ENCODE measurements at places on chromosomes 5 and 9.

DNA sequence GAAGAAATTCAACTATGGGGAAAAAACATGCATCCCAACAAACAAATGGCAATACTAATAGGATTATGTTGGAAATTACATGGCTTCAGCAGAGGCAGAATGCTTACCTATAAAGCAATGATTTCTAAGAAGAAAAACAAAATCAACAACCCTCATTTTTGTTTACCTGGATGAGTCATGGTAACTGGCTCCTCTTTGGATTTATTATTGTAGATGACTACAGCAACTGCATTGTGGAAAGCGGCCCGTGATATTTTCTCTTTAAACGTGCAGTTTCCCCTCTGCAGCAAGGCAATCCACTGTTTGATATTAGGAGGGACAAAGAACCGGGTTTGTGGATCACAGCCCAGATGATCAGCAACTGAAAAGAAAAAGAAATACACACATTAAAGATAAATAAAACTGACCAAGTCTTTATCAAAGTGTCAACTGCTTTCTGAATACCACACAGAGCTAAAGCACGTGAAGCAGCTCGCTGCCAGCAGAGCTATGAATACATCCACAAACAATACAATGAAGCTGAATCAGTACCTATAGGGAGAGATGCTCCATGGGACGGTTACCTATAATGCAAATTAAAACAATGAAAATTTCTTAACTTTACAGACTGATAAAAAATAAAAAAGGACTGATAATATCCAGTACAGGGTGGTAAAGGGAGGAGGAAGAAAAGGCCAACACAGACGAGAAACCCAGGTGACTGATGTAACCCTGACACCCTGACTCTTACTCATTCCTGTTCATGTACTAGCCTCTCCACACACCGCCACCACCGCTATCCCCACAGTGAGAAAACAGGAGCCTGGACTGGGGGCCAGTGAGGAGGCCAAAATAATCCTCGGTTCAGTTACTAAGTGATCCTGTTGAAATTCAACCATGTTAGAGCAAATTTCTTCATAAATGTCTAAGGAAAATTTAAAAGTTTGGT, 31.0 kb downstream of the RNF130 start:
- DNase-seq, result no peak

GRCh38 chr5:157384971-157385709, 74.9 kb upstream of the NIPAL4 start:
- no peak for DNase-seq

GRCh38 chr5:179762781-179763176, 30.2 kb downstream of the MAML1 start:
- no peak for DNase-seq

- no peak for DNase-seq
These were observed 37.8 kb downstream of the EXOSC2 start for GRCh38 chr9:130731355-130731754.

- no peak for DNase-seq
These were observed 41.0 kb downstream of the TMEM38B start for GRCh38 chr9:105735366-105735765.

- DNase-seq, result no peak
These were observed 33.0 kb downstream of the ELOVL7 start for GRCh38 chr5:60811105-60811504.

GRCh38 chr5:53560028-53560427, 411 bp upstream of the NDUFS4 start:
- DNase-seq, result no peak

GRCh38 chr9:82410866-82411265, 422.3 kb downstream of the SPATA31D1 start:
- no peak for DNase-seq

DNA sequence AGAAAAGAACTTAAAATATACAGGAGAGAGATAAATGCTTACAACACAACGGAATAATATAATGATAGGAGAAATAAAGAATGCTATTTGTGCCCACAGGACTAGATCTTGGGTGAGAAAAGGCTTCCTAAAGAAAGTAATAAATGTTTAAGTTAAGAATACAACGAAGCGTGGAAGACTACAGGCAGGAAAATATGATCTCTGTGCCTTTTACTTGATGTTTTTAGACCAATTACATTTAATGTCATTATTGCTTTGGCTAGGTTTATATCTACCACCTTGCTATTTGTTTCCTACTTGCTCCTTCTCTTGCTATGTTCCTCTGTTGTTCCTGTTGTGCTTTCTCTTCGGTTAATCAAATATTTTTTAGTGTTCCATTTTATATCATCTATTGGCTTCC, 80.2 kb upstream of the GOLGA1 start:
- DNase-seq, result no peak
